ENCODE measurements at places on chromosomes 1 and 21.
A peak's percentile ranks its signal among the peaks of the same experiment; 100 is the strongest.

- no peak for DNase-seq
Observed at GRCh38 chr1:244854865-244855578, 9.3 kb downstream of the HNRNPU start.

GRCh38 chr1:231073331-231073730 is 33.3 kb upstream of the FAM89A start:
- DNase-seq, result no peak

- peak; percentile 62 for DNase-seq
Observed at GRCh38 chr1:209190591-209191261, 392.8 kb upstream of the CAMK1G start.

- no peak for DNase-seq
Observed at GRCh38 chr1:240831191-240831631, 219.3 kb upstream of the GREM2 start.

DNA sequence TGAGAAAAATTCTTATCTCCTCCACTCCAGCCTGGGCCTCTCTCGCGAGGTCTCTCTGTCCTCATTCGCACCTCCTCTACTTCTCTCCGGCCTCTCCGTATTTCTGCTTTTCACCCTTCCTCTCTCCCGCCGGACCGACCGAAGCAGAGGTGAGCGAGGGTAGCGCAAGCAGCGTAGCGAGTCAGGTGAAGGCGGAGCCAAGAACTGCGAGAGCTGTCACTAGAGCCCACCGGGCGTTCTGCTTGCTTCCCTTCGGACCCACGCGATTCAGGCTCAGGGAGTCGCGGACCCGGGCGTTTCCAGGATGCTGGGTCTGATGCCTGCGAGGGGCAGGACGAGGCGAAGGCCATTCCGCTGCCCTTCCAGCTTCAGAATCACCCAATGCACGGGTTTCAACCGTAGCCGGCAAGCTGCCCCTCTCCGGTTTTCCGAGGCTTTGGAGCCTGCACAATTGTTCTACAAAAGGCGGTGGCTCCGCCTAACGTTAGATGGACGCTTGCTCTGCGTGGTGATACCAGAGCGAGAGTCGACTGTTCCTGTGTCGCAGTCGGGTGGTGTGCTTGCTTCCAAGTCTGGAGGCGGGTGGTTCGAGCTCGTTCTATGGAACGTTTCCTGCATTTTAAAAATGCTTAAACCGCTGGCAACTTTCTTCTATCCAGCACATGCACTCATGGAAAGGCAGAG is 310.2 kb downstream of the FAM72C start:
- DNase-seq, result no peak

- DNase-seq, result no peak
Observed at GRCh38 chr1:51320967-51321923, 9.1 kb downstream of the TTC39A start.

- no peak for DNase-seq
Observed at GRCh38 chr1:17558954-17559614, 19.6 kb downstream of the ARHGEF10L start.

DNA sequence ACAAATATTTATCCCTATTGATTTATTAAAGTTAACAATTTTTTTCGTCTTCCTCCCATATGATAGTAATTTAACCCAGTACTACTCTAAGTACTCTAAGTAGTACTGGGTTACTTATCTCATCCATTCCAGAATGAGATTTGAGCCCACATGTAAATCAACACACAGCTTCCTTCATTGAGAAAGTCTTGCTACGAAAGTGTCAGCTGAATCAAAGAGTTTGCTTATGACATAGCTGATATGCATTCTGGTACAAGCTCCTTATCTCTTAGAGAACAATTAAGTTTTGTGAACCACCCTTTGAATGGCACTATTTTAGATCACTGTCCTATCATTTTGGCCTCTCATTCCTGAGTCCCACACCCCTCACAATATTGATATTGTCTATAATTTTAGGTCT is 2.4 kb upstream of the SLC44A3 start:
- DNase-seq, result no peak

DNA sequence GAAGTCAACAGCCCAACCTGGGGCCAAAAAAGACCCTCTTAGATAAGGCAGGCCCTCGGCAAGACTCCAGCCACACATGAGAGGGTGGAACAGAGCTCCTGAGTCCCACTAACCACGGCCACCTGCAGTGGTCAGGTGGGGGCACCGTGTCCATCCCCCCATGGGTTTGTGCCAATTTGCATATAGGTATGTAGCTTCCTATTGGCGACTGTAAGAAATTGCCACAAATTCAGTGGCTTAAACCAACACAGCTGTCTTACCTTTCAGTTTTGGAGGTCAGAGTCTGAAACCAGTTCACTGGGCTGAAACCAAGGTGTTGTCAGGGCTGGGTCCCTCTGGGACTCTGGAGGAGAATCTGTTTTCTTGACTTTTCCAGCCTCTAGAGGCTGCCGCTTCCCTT is 59.3 kb downstream of the COL18A1 start:
- no peak for DNase-seq

DNA sequence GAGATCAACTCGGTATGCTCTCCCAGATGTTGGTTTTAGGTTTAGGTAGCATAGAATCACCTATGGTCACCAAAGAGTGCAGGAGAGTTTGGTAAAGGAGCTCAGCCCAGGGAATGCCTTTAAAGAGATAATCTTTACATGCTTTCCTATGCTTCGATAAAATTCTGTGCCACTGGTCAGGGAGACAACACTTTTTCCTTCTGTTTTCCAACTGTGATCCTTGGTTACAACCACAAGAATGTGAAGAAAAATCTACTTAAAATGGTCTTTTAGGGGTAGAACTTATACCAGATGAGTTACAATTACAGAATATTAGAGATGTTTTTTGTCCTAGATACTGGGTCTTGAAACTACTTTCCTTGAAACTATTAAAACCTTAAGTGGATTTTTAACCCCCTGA is 895.6 kb downstream of the TTLL7 start:
- no peak for DNase-seq

GRCh38 chr1:11481019-11481418 is 2.1 kb downstream of the DISP3 start:
- no peak for DNase-seq

DNA sequence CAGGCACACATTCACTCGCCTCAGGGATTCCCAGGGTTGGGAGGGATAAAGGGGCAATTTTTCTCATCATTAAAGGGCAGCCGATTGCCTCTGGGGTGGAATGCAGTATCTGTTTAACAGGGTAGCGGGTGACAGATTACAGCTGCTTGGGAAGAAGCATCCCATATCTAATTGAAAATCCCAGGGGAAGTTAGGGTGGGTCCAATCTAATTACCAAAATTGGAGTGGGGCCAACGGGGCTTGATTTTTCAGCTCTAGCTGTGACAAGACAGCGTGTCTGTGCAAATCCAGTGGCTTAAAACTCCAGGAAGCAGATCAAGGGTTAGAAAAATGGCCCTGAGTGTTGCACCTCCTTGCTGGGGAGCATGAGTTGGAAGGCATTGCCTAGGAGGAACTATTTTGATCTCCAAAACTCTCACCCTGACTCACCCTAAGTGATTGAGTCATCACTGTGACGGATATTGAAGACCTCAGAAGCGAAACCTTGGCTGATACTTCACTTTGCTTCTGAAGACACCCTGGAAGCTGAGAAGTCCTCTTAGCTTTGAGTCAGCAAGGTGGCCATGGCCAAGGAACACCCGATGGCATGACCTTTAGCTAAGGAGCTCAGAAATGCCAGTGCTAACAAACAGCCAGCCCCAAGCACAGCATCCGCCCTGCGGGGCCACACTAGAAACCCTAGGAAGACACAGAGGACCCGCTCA is 46.0 kb downstream of the GRHL3 start:
- DNase-seq, result no peak

DNA sequence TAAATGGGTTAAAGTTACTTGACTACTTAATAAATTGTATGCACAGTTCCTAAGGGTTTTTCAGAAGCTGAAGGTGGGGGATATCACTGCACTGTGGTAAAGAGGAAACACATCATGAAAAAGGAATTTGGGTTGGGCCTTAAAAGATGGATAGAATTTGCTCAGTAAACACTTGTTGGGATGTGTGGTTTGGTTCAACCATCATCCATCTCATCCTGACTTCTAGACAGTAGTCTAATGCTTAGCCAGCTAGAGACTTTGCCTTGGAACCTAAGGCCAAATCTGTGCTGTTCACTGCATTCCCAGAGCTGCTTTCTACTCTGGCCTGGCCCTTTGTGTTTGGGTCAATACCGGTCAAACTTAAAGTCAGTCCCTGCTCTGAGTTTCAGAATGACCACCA is 30.6 kb downstream of the LY9 start:
- no peak for DNase-seq
